ENCODE measurements at places on chromosomes 7 and 10. TPM values are rescaled to one million over a fixed set of nuclear protein-coding genes. Genes with fewer than 3 reads are reported as not detected.

DNA sequence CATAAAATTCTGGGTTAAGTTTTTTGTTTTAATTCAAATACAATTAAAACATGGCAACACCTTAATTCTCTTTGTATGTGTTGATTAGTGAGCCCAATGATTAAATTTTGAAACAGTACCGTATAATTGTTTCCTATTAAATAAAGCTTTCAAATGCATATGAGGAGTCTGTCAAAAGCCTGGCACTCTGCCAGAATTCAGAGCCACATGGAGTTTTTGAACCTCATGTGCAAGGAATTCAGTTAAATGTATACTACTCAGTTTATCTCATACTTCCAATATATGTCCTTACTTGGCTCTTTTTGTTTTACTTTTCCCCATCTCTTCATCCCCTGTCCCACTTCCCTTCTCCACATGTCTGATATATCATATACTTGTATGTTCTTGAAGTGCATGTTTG, 165.6 kb upstream of the FAM3C start:
- H3K36me3 ChIP-seq = no peaks in the 10 kb centered on the region
- H3K4me1 ChIP-seq = no peaks in the 10 kb centered on the region
- H3K27me3 ChIP-seq = no peaks in the 10 kb centered on the region
- DNase-seq = no peak
- H3K27ac ChIP-seq = no peak overlapping the region
- no peak overlapping the region for H3K4me3 ChIP-seq

GRCh38 chr7:22210355-22210754, 146.6 kb downstream of the RAPGEF5 start:
- H3K36me3 ChIP-seq = no peaks in the 10 kb centered on the region
- H3K27ac ChIP-seq = no peak overlapping the region
- peaks cover 43% of the 10 kb centered on the region for H3K4me1 ChIP-seq
- DNase-seq = no peak

GRCh38 chr10:127919418-127920271, 12.7 kb downstream of the PTPRE start:
- no peaks in the 10 kb centered on the region for H3K27me3 ChIP-seq
- no peak overlapping the region for H3K4me3 ChIP-seq
- H3K36me3 ChIP-seq = no peaks in the 10 kb centered on the region
- no peak for DNase-seq
- H3K4me1 ChIP-seq = peaks cover 27% of the 10 kb centered on the region
- H3K27ac ChIP-seq = peak overlapping the region; percentile 29

GRCh38 chr7:6123843-6124242, 92.7 kb downstream of the ANKRD61 start:
- H3K4me3 ChIP-seq = no peak overlapping the region
- H3K27me3 ChIP-seq = no peaks in the 10 kb centered on the region
- DNase-seq = no peak
- H3K27ac ChIP-seq = no peak overlapping the region

GRCh38 chr10:30748152-30748973, 118.8 kb upstream of the LYZL2 start:
- no peaks in the 10 kb centered on the region for H3K27me3 ChIP-seq
- no peak overlapping the region for H3K4me3 ChIP-seq
- H3K27ac ChIP-seq = no peak overlapping the region
- H3K4me1 ChIP-seq = peaks cover 7% of the 10 kb centered on the region
- no peak for DNase-seq
- no peaks in the 10 kb centered on the region for H3K36me3 ChIP-seq

- no peak for DNase-seq
- H3K36me3 ChIP-seq = no peaks in the 10 kb centered on the region
- H3K27me3 ChIP-seq = peaks cover 76% of the 10 kb centered on the region
- H3K4me3 ChIP-seq = peak within 1 kb of the TSS; percentile 68
Observed at GRCh38 chr10:8054494-8055407, at the start of gene GATA3. Gene GATA3, plus strand, starts transcription at chr10:8054688. Its CDS starts 968 bp downstream, at chr10:8055656.

- H3K4me1 ChIP-seq = no peaks in the 10 kb centered on the region
- H3K27me3 ChIP-seq = no peaks in the 10 kb centered on the region
- H3K36me3 ChIP-seq = no peaks in the 10 kb centered on the region
- H3K4me3 ChIP-seq = no peak overlapping the region
- no peak for DNase-seq
- no peak overlapping the region for H3K27ac ChIP-seq
Observed at GRCh38 chr10:48767373-48768143, 82.9 kb downstream of the WDFY4 start.

DNA sequence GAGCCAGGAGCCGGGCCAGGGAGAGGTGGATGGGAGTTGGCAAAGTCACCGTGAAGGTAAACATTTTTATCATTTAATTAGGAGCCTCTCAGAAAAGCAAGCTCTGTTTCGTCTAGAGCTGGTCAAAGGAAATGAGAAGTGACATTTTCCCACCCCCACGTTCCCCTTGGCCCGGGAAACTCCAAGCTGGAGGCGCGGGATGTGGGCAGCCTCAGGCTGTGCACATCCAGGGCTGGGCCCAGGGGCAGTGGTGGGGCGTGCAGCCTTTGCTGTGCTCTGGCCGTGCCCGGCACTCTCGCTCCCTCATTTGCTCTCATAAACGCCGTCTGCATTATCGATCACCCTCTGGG, 135.6 kb upstream of the RET start:
- no peaks in the 10 kb centered on the region for H3K36me3 ChIP-seq
- H3K4me3 ChIP-seq = no peak overlapping the region
- DNase-seq = peak; percentile 70

DNA sequence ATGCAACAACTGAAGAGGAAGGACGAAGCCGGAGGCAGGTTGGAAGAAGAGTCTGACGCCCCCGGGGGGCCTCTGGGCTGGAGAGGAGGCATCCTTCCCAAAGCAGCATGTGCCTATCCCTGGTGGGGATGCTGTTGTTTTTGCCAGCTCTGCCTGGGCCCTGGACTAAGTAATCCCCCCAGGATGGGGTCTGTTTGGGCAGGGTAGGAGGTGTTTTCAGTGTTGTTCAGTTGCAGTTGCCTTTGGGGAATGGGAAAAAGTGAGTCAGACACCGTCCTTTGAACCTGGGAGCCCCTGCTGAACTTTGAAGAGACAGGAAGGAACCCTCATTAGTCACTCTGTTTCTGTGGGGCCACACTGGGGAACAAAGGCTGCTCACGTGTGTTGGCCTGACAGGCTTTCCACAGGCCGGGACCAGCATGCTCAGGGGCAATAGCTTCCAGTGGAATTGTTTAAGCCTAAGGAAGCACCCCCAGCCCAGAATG, 35.2 kb upstream of the GDF10 start:
- no peaks in the 10 kb centered on the region for H3K4me1 ChIP-seq
- H3K27ac ChIP-seq = no peak overlapping the region
- no peaks in the 10 kb centered on the region for H3K36me3 ChIP-seq
- no peak overlapping the region for H3K4me3 ChIP-seq
- H3K27me3 ChIP-seq = peaks cover 4% of the 10 kb centered on the region

The WASHC2C gene
- 31.4 TPM for total RNA-seq

The VENTX gene
- 0.17 TPM for total RNA-seq

Measured in suprapubic skin (tissue), 4 donors.